ENCODE measurements at places on chromosomes 12 and 14.

GRCh38 chr12:1529228-1529861, 65.0 kb downstream of the FBXL14 start:
- DNase-seq, result no peak

DNA sequence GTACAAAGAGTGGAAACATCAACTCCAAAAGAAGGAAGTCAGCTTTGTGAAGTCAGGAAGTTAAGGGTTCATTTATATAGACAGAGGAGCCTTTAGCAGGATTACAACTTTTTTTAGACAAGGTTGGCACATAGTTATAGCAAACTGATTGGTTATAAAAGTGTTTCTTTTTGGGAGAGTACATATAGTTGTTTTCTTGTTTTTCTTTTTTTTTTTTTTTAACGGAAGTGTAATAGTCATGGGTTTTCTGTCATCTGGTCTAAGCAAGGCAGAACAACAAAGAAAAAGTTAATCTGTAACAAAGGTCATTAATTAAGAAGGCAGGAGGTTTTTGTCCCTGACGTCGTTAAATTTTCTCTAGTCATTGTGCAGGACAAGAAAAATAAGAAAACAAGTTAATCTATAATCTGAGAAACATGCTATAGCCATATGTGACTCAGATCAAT, 13.0 kb upstream of the MFAP5 start:
- DNase-seq, result no peak

DNA sequence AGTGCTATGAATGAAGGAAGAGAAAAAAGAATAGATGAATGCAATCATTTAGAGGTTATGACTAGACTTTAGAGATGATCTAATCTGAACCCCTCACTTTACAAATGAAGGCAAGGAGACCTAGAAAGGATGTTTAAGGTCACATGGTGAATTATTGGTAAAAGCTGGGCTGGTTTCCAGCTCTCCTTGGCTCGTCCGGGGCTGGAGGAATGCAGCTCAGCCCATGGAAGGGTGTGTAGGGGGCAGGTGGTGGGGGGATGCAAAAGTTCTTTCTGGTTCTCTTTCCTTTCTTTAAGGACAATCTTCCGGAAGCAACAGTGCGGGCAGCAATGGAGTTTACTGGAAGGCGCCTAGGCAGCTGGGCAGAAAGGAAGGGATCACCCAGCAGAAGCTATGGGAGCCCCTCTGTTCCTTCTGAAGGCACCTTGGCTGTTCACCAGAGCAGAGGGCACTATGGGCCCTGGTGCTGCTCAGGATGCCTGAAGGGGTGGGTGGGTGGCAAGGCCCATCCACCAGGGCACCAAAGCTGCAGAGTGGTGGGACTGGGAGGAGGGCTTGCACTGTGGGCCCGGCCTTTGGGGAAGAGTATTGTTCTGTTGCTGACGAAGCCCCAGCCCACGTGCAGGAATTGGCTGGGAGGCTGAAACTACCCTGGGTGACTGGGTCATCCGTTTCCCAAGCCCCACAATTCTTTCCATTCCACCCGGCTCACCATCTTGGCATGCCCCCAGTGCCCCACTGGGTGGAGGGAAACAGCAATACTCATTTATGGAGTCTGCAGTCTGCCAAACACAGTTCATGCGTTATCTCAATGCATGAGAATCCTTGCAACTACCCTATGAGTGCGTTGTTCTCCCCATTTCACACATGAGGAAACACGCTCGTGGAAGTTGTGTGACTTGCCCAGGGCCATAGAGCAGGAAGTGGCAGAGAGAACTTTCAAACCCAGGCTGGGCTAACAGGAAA, 78.2 kb downstream of the IRF2BPL start:
- DNase-seq, result no peak

DNA sequence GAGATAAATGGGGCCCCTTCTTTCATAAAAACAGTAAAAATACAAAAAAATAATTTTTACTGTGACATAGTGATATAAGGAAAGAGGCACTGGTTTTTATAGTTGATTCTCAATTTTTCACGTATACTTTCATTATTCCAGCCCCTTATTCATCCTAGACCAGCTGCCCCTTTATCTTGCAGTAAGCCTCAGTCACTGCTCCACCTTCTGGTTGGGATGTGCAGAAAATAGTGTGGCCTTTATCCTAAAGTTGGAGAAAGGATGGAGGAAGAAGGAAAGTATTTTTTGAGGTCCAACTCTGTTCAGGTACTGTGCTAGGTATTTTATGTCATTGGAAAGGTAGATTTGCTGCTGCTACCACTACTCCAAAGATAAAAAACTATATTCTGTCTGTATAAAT, 172.7 kb downstream of the ANO6 start:
- no peak for DNase-seq

DNA sequence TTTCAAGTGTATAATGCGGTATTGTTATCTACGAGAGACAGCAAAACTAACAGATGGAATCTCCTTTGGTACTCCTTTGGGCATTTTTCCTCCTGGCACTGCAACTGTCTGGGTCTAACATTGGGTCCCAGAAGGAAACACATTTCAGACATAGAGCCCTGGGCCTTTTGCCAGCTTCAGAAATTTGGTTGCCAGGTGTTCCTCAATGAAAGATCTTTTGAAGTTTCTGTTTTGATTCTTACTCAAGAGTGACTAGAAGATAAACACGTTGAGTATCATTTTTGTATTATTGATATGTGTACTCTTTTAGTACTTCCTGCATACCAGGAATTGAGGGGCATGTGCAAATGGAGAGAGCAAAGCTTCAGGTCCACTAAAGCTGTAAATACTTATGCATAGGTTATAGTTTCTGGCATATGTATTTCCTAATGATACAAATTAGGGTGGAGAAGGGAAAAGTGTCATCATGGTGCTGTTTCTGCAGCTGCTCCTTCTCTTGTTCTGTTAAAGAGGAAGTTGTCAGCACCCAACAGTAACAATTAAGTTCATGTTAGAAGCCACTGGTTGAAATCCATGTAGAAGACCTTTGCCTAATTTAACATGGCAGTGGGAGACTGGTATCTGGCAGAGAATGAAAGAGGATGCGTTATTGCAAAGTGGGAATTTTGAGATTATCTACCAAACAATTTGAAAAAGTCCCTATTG, 53.5 kb downstream of the SLC38A6 start:
- no peak for DNase-seq

DNA sequence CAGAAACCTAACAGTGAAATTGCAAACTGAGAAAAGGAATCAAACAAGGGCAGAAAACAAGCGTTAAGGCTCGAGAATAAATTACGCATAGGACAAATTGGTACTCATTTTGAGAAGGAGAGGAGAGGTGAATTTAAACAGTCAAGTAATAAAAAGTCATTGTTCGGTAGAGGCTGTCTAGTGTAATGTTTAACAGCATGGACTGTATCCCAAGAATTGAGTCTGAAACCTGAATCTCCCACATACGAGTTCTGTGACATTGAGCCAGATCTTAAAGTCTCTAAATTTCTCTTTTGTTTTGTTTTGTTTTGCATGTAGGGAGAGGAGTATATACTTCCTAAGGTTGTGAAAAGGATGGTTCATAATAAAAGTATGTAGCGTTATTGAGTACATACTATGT, 216.5 kb upstream of the BTG1 start:
- DNase-seq, result no peak

DNA sequence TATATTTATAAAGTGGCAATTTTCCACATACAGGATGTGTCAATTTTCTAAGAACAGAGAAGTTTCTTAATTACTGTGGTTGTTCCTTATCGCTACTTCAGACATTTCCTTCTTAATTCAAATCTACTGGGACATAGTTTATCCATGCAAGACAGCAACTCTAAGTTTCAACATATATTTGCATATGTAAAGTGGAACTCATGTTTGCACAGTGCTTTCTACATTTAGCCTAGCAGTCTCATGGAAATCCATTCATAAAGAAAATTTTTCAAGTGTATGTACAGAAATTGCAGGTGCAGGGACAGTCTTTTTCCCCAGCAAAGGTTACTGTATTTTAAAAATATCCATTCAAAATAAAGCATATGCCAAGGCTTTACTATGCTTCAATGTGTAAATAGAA, 956.7 kb upstream of the SEL1L start:
- DNase-seq, result no peak

DNA sequence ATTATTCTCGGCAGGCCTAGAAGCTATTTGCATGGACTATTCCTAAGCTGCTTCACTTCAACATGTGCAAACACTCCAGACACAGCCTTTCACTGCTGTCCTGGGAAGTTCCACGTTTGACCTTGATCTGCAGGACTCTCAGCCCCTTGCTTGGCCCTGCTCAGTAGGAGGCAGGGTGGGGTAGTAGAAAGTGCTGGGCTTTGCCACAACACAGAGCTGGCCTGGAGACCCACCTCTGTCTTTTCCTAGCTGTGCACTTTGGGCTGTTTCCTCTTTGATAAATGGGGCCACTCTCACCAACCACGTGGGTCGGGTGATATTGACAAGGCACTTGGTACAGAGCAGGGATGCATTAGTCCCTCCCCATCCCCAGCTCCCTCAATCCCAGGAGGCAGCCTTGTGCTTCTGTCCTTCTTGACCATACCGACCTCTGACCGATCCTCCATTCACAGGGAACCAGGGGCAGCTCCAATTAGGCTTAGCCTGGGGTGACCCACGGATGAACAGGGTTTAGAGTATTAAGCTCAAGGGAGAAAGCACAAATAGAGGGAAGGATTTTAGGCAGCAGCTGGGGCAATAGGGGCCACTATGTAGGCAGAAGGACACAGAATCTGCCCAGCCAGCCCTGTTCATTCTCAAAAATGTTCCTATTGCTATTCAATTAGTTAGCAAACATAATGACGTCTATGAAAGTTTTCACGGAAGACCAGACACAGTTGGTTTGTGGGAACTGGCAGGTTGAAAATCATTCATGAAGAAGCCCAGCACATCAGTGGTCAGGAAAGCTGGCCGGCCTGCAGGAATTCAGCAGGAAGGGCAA, 63.3 kb downstream of the SYNE3 start:
- DNase-seq, result no peak

- DNase-seq, result no peak
Measured at GRCh38 chr12:76035045-76035444, 3.5 kb upstream of the PHLDA1 start.

DNA sequence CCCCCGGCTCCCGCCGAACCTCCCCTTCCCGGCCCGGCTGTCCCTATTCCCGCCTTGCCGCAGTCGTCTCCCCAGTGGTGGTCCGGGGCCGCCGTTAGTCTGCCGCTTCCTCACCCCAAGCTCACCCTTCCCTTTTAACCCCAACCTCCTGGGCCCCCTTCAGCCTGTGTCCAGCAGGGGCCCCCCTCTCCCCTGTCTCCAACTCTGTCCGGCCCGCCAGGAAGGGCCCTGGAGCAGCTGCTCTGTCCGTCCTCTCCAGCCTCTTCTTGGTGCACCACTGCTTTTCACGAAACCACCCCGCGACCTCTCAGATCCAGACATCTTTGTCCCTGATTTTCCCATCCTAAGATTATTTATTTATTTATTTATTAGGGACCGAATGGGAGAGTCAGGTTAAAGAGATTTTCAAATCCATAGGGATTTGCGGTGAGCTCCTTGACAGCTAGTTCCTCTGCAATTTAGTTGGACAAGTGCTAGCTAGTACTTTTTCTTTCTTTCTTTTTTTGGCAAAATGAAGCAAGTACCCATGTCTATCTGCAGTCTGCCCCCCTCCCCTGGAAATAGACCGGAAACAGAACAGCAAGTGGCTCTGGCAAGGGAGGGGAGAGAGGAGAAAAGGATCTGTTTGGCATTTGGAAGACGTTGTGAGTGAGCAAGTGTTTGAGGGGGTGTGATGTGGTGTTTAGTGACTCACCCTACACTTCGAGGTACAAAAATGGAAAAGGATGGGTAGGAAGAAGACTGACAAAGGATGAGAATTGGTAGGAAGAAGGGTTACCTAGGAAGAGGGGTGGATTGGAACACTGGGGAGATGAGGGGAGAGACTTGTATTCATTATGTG, 632 bp downstream of the UBR7 start:
- DNase-seq, result peak; percentile 69

GRCh38 chr14:84657911-84658310, 872.0 kb upstream of the FLRT2 start:
- no peak for DNase-seq

GRCh38 chr12:110335481-110336045, 54.5 kb downstream of the ATP2A2 start:
- no peak for DNase-seq

DNA sequence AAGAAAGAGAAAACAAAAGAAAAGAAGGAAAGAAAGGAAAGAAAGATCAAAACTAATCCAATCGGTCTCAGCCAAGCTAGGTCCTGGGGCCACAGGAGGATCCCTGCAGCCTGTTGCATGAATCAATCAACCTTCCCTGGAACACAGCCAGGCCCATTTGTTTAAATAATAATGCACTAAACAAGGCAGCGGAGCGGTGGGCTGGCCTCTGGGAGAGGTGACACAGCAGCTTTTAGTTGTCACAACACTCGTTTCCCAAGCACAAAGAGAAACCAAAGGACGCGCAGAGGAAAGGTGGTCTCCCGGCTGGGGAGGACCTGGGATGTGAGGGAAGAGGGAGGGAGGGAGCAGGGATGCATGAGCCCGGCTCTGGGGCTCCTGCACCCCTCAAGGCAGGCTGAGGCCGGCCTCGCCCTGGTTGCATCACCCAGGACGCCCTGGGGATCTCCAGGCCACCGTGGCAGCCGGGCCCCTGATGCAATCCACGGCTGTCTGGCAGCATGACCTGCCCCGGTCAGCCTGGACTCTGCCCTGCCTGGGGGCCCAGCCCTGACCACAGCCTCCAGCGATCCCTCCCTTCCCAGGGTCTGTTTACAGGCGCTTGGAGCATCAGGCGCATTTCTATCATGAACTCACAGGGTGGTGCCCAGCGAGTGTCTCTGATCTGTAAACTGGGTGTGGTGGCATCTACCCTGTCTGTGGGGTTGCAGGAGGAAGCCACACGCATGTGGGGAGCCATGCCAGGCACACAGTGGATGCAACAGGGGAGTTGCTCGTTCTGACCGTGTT, 32.5 kb downstream of the MMP17 start:
- no peak for DNase-seq

DNA sequence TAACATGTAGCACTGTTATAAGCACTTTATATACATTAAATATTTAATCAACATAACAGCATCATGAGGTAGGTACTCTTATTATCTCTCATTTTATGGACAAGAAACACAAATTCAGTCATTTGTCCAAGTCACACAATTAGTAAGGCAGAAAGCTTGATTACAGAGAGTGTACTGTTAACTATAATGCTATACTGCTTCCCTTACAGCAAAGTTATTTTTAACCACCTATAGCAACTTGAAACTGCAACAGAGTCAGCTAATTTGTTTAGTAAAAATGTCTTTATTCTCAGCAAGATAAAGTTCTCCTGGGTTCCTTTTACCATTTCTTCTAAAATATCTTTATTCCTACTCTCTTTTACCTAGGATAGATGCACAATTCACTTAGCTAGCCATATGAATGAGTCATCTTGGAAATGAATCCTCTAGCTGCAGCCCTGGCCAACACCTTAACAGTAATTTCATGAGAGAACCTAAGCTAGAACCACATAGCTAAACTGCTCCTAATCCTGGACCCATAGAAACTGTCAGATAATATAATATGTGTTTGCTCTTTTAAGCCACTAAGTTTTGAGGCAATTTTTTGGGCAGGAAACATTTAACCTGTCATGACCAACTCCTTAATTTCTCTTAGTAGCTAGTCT, 90.2 kb upstream of the HECTD1 start:
- no peak for DNase-seq

DNA sequence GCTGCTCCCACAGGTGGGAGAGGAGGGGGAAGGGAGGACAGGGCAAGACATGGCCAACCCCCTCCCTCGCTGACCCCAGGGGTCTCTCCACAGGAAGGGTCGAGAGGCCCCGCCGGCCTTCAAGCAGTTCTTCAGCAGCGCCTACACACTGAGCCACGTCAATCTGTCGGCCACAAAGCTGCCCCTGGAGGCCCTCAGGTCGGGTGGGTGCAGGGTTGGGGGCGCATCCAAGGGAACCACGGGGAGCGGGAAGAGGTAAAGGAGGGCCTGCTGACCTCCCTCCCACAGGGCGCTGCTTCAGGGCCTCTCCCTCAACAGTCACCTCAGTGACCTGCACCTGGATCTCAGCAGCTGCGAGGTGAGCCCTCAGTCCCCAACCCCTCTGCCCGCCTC, 6.1 kb downstream of the CARMIL3 start:
- no peak for DNase-seq

Data from nucleus accumbens (tissue), 56 donors.